ENCODE measurements at places on chromosomes 2 and 18.

DNA sequence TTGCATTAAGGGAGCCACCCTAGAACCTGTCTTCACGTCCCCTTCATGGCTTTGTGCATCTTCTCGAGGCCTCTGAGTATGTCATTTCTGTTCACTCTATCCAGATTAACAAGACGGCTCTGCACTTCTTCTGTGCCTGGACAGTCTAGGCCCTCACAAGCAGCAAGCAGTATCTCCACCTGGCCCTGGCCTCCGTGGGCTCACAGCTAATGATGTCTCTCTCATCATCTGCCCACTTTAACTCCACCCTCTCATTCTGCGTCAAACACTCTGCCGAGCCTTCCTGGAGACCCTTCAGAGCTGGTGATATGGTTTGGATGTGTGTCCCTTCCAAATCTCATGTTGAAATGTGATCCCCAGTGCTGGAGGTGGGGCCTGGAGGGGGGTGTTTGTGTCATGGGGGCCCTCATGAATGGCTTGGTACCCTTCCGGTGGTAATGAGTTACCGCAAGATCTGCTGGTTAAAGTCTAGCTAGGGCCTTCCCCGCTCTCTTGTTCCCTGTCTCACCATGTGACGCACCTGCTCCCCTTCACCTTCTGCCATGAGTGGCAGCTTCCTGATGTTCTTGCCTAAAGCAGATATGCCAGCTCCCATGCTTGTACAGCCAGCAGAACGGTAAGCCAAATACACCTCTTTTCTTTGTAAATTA, 132.5 kb upstream of the ID2 start:
- DNase-seq = no peak

- DNase-seq = no peak
These were observed 31.7 kb upstream of the NBEAL1 start for GRCh38 chr2:202982779-202983491.

DNA sequence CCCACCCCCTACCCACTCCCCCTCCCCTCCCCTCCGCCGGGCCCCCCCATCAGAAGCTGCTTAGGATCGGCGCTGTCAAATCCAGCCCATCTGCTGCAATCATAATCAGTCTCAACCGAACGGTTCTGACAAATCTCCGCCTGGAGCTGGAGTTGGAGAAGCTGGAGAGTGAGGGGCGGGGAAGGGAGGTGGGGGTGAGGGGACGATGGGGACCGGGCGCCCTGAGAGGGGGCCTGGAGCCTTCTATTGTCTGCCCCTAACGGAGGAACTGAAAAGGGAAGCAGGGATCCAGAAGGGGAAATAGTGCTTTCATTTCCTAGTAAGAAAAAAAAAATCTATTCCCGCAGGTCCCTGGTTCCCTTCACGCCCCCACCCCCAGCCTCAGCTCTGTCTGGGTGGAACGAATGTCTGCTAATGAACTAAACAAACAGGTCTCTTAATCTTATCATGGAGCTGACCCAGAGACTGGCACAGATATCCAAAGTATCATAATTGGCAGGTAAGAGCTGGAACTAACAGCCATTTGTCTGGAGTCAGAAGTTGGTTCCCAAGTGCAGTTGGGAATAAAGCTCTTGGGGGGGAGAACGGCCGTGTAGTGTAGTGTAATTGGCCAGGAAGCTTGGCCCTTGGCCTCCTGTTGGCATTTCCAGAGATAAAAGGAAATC, 301.2 kb downstream of the NCKAP5 start:
- no peak for DNase-seq

DNA sequence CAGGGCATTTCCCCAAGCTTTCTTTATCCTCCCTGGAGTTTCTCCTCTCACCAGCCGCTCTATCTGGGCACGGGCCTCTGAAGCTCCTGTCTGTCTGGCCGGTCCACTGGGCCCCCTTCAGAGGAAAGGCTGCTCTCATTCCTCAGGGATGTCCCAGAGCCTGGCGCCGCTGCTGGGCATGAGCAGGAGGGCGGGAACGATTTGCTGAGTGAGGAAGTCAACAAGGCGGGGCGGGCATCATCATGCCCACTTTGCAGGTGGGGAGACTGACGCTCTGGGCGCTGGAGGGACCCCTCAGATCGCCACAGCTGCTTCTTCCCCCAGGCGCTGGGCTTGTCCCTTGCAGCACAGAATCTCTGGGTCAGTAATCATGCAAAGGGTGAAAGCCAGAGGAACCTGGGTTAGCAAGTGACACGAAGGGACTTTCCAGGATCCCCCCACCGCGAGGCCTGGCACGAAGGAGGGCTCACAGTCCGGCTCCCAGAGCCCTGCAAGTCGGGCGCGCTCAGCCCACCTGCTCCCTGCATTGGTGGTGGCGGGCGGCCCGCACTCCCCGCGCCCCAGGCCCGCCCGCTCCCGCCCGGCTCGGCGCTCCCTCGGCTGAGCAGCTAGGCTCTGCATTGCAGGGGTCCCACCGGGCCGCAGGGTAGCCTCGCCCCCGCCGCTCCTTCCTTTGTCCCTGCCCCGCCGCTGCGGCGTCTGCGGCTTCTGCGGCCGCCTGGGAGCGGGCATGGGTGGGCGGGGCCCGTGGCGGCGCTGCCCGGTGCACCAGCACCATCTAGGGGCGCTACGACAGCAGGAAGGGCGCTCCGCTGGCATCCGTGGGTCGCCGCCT, 157.8 kb downstream of the CYRIA start:
- DNase-seq = no peak

- DNase-seq = no peak
These were observed 10.0 kb upstream of the D2HGDH start for GRCh38 chr2:241724259-241724974.

- peak; percentile 17 for DNase-seq
These were observed 9.7 kb upstream of the OTOS start for GRCh38 chr2:240149943-240150784.

DNA sequence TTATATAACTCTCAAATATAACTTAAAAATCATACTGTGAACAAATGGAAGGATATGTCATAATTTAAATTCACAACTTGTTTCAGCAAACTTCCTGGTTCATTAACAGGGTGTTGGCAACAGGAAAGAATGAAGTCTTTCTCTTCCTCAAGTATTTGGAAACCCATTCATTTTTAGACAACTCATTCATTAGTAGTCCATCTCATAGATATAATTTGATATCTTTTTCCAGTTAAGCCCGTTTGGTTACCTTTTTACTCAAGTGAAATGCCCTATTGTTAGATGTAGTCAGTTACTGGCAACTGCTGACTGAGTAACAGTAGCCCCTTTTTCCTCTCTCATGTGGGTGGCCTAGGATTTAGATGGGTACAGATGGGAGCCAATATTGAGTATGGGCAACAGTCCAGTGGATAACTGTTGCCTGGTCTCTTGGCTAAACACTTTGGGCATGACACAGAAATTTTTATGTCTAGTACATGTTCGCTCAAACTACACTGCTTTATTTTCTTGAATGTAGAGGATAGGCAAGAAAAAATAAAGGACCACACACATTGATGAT, 4.6 kb upstream of the UGP2 start:
- DNase-seq = no peak
